GM13977 (cell line): ENCODE measurements at places on chromosomes 1 and 21.

- no peak for DNase-seq
Observed at GRCh38 chr21:34791776-34792503, 123.1 kb downstream of the CLIC6 start.

GRCh38 chr1:14015917-14016316, 315.9 kb downstream of the PRDM2 start:
- DNase-seq: no peak

DNA sequence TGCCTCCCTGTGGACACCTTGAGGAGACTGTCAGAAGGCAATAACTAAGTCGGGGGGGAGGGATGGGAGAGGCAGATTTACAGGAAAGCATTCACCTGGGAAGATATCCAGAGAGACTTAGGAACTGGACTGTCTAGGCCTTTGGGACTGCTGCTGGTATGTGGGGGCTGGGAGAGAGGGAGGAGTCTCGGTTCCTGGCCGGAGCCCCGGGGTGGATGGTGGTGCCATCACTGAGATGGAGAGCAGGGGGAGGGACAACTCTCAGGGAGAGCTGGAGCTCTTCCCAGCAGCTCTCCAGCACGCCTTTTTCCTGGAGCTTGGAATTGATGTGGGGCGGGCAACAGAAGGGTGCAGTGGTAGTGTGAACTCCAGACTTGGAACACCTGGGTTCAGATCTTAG, 22.1 kb downstream of the PTPRF start:
- DNase-seq: no peak

GRCh38 chr1:55117941-55118340, 78.6 kb downstream of the PCSK9 start:
- no peak for DNase-seq

GRCh38 chr21:39818557-39818956, 48.7 kb upstream of the PCP4 start:
- DNase-seq: no peak

- DNase-seq: no peak
Observed at GRCh38 chr1:202016022-202016810, 5.8 kb downstream of the ELF3 start.

GRCh38 chr1:38530957-38531356, 328.6 kb downstream of the RRAGC start:
- no peak for DNase-seq

DNA sequence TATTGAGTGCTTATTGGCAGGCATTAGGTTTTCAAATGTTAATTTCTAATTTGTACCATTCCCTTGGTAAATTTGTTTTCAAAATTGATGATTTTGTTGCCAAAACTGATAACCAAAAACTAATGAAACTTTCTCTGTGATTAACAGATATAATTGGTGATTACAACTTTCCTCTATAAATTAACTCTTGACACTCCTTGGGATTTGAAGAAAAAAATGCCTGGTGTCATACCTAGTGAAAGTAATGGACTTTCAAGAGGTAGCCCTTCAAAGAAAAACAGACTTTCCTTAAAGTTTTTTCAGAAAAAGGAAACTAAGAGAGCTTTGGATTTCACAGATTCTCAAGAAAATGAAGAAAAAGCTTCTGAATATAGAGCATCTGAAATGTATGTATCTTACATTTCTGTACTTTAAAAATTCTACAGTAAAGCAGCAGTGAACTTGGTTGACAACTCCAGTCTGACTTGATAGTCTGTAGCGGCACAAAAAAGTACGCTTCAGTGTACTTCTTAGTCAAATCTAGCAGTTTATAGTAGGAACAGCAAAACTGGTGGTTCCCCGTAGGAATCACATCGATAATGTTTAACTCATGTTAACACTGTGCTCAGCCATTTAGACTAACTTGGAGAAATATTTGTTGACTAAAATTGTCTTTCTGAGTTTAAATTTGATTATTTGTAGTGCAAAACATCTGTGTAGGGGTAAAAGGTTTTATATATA, 3.0 kb downstream of the USP1 start:
- DNase-seq: peak; percentile 56

- no peak for DNase-seq
Observed at GRCh38 chr1:17607644-17608581, 68.4 kb downstream of the ARHGEF10L start.

GRCh38 chr1:48038270-48038767, 41.1 kb upstream of the TRABD2B start:
- DNase-seq: no peak

GRCh38 chr1:1092894-1093609, 18.9 kb upstream of the RNF223 start:
- DNase-seq: no peak

DNA sequence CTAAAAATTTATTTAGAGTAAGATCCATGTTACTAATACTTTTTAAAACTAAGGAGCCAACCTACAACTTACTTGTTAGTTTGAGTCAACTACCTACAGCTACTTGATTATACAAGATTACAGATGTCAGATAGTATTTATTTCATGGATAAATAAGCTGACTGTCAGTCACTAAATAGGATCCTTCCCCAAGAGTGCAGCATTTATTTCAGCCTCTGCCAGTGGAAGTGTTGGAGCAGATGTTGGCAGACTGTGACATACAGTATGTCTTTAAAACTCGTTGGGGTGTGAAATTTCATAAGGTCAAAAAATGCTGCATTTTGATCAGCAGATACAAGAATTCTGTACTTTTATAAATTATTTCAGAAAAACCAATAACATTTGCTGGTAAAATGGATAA, 156.2 kb downstream of the AKT3 start:
- no peak for DNase-seq

DNA sequence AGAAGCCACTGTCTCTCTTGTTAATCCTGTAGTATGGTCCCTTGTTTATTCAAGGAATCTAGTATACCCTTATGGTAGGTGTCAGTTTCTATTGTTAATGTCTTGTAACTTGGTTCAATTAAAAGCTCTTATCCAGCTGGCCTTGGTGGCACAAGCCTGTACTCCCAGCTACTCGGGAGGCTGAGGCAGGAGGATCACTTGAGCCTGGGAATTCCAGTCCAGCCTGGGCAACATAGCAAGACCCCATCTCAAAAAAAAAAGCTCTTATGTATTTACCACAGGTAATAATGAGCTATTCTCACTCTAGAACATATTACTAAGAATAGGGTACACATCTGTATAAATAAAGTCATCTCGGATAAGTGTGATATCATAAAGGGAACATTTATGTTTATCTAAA, 46.5 kb downstream of the TMEM200B start:
- DNase-seq: no peak

GRCh38 chr1:224450561-224451350, 16.2 kb upstream of the WDR26 start:
- DNase-seq: no peak

- no peak for DNase-seq
Observed at GRCh38 chr21:21439761-21440160, 441.6 kb downstream of the NCAM2 start.

GRCh38 chr1:184975208-184975870, 1.0 kb upstream of the NIBAN1 start:
- no peak for DNase-seq

- DNase-seq: no peak
Observed at GRCh38 chr1:156241311-156241811, 623 bp upstream of the BGLAP start.

- no peak for DNase-seq
Observed at GRCh38 chr1:228263636-228264035, 55.8 kb downstream of the OBSCN start.

GRCh38 chr1:208540724-208541123, 296.5 kb upstream of the PLXNA2 start:
- DNase-seq: no peak

- no peak for DNase-seq
Observed at GRCh38 chr1:170402476-170403311, 129.3 kb upstream of the GORAB start.

GRCh38 chr1:59020151-59020997, 236.5 kb upstream of the JUN start:
- peak; percentile 60 for DNase-seq

- no peak for DNase-seq
Observed at GRCh38 chr1:42937141-42937696, 21.4 kb downstream of the SLC2A1 start.

GRCh38 chr21:45254460-45254930, 33.2 kb downstream of the POFUT2 start:
- no peak for DNase-seq

DNA sequence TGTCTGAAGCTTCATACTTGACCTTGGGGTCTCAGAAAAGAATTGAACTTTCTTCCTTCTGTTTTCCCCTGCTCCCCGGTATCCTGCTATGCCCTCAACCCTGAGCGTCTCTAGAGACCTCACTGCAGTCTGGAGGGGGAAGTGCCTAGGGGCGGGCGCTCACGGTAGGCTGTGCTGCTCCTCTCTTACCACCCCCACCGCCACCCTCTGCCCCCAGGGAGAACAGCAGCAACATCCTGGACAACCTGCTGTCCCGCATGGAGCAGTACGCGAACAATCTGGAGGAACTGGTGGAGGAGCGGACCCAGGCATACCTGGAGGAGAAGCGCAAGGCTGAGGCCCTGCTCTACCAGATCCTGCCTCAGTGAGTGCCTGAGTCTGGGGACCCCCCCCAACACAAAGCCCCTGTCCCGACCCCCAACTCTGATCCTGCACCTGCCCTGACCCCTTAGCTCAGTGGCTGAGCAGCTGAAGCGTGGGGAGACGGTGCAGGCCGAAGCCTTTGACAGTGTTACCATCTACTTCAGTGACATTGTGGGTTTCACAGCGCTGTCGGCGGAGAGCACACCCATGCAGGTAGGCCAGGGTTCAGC, 10.3 kb downstream of the NPR1 start:
- no peak for DNase-seq

DNA sequence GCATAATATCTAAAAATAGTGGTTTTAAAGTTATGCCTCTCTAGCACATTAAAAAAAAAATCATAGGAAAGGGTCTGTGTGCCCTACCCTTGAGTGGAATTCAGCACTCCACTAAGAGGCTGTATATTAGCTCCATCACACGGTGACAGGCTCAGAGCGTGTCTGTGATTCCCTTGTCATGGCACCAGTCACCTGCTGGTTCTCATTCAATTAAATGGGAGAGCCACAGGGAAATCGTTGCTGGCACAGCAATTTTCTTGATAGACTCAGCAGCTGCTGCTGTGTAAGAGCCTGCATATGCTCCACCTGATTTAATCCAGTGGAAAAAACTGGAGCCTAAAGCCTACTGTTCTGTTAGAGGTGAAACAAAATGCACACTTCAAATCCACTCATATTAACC, 9.5 kb downstream of the ATP6V1G3 start:
- no peak for DNase-seq

- DNase-seq: peak; percentile 78
Observed at GRCh38 chr1:84753516-84754385, 63.5 kb upstream of the SSX2IP start.

- DNase-seq: no peak
Observed at GRCh38 chr1:225119307-225119706, 189.8 kb downstream of the DNAH14 start.

DNA sequence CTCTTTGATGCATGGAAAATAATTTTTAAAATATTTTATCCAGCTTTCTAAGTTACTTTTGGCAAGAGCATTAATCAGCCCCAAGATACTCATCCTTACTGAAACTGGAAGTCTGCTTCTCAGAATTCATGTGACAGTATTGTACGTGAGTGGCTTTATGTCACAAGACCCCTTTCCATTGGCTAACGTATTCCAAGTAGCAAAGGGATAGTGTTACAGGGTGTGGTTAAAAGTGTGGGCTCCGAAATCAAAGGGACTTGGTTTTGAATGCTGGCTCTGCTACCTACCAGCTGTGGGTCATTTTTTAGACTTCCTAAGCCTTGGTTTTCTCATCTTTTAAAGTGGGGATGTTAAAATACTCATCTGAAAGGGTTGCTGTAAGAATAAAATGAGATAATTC, 91.7 kb downstream of the RHOU start:
- no peak for DNase-seq

GRCh38 chr1:24383381-24383940, 30.1 kb downstream of the STPG1 start:
- no peak for DNase-seq

DNA sequence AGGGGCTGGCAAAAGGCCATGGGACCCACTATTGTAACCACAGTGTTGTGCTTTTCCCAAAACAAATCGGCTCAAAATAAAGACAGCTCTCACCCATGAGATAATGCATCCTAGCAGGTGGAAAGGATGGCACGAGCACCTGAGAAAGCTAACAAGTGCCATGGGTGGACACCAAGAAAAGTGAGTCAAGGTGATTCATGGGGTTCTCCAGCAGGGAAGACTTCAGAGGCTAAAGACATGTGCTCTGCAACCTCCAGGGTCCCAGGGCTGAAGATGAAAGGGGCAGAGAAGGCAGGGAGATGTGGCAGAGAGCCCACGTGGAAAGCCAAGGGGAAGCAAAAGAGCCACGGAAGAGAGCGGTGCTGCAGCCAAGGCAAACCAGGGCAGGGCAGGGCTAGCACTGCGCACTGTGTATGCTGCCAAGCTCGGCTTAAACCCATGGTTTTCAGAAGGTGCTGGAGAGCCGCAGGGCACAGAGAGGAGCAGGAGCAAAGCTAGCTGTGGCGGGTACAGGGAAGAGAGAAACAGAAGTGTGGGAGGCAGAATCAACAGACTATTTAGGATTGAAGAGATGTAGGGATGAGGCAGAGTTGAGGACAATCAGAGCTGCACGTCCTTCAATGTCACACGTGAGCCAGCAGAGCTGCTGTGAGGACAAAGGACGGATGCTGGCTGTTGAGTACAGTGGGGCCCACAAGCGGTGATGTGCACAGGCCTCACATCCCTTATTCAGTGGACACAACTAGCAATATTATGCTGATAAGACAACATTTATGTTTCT, 41.8 kb upstream of the C1orf198 start:
- no peak for DNase-seq

DNA sequence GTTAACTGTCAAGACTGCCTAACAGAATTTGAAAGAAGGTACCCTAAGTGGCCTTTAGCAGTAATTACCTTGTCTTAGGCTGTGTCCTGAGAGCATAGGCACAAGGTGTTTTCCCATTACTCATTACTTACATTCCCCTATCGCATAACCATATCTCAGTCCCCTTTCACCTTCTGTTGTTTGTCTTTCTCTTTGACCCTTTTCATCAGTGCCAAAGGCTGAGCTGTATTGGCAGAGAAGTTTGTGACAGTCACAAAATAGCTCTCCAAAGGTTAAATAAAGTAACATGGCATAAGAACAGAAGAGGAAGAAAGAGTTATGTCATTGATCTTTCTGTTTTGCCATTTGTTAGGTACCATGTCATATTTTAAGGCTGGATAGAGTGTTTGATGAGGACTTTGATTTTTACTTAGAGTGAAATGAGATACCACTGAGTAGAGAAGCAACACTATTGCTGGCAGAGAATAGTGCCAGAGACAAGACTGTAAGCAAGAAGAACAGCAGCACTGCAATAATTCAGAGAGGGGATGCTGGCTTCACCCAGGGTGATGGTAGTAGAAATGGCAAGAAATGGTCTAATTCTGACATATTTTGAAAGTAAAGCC, 497.8 kb downstream of the TTLL7 start:
- DNase-seq: peak; percentile 28
